ENCODE measurements at places on chromosomes 6 and 20. TPM values are rescaled to one million over a fixed set of nuclear protein-coding genes. Genes with fewer than 3 reads are reported as not detected.

Gene ERVFRD-1
- total RNA-seq: not detected

DNA sequence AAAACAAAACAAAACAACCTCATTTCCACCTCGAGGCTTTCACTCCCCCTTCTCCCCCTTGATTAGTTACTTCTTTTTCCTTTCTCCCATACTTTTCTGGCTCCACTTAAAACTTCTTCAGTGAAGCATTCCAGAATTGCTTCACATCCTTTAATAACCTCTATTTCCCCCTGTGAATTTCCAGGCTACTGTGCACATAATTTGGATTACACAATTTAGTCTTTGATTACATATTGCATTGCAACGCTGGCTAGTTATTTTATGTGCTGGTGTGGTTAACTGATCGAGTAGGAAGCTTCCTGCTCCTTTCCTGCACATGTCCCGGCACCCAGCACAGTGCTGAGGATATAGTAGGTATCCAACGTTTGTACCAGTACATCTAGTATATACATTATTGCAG, 28.1 kb upstream of the EEF1E1 start:
- no peak for DNase-seq
- no peaks in the 10 kb centered on the region for H3K36me3 ChIP-seq
- H3K4me1 ChIP-seq: no peaks in the 10 kb centered on the region
- no peaks in the 10 kb centered on the region for H3K27me3 ChIP-seq

- 0 out of 2 replicates have a peak, but pooled peaks cover 5% of the 10 kb centered on the region for H3K36me3 ChIP-seq
- peaks cover 5% of the 10 kb centered on the region for H3K4me1 ChIP-seq
- no peaks in the 10 kb centered on the region for H3K27me3 ChIP-seq
- no peak overlapping the region for H3K27ac ChIP-seq
- H3K4me3 ChIP-seq: no peak overlapping the region
Measured at GRCh38 chr6:63352544-63353285, 32.9 kb upstream of the LGSN start.

Gene TRIM10
- total RNA-seq: 0.22 TPM

GRCh38 chr6:17971128-17972073, 16.0 kb downstream of the KIF13A start:
- DNase-seq: no peak
- no peak overlapping the region for H3K4me3 ChIP-seq
- H3K4me1 ChIP-seq: peaks cover 48% of the 10 kb centered on the region
- no peaks in the 10 kb centered on the region for H3K36me3 ChIP-seq
- no peaks in the 10 kb centered on the region for H3K27me3 ChIP-seq

GRCh38 chr6:168212362-168212761, 107.2 kb downstream of the DACT2 start:
- H3K27me3 ChIP-seq: peaks cover 20% of the 10 kb centered on the region
- peaks cover 58% of the 10 kb centered on the region for H3K4me1 ChIP-seq
- H3K4me3 ChIP-seq: no peak overlapping the region
- H3K27ac ChIP-seq: no peak overlapping the region

DNA sequence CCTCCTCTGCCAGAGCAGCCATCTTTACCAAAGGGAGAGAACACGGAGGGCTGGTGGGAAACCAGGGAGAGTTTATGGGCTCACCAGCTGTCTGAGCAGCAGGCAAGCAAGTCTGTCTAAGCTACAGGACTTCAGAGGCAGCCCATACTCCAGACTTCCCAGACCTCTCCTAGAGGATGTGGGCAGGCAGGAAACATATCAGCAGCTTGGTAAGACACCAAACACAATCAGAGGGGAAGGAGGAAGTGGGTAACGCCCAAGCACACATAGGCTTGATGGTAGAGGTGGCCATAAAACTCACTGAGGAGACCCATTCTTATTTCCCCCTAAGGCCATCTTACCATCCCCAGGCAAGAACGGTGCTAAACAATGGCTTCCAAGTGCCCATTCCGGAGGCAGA, 143.1 kb upstream of the ARID1B start:
- no peaks in the 10 kb centered on the region for H3K4me1 ChIP-seq
- H3K27me3 ChIP-seq: no peaks in the 10 kb centered on the region
- H3K27ac ChIP-seq: no peak overlapping the region
- no peak for DNase-seq
- no peak overlapping the region for H3K4me3 ChIP-seq
